ENCODE measurements at places on chromosomes 4 and X. TPM values are rescaled to one million over a fixed set of nuclear protein-coding genes. Genes with fewer than 3 reads are reported as not detected.
A peak's percentile ranks its signal among the peaks of the same experiment; 100 is the strongest.

DNA sequence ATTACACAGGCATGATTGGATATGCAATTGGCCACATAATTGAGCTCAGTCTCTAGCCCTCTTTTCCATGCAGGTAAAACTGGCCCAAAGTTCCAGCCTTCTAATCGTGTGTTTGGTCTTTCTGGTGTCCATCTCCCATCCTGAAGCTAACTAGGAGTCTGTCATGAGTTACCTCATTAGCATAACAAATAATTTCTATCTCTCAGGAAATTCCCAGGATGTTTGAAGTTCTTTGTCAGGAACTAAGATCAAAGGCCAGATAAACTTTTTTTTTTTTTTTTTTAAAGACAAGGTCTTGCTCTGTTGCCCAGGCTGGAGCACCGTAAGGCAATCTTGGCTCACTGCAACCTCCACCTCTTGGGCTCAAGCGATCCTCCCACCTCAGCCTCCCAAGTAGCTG, 15.8 kb downstream of the ATXN3L start:
- no peak for DNase-seq

DNA sequence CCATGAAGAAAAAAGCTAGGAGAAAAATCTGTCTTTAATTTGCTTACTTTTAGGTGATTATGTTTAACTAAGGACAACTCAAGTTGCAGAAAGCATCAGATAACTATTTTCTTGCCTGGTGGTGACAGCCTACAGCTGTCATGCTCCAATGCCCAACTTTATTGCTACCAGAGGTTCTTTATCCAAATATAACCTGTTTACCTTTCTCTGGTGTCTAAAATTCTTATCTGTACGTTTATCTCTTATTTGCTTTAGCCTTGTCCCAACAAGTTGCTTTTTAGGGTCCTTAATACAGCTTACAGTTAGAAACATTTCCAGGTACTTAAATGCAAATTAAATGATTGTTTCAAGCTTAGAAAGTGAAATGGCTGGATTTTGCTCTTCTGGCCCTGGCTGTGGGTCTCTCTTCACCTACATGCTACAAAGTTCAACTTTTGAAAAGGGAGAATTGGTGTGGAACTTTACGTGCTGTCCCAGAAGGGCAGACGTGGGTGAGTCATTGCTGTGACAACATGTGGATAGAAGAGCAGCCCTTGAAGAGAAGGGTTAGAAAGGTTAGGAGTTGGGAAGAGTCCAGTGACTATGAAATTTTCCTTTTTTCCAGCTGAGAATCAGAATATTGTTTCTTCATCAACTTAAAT, 60.7 kb downstream of the HPGD start:
- no peak for DNase-seq

- DNase-seq, result no peak
Observed at GRCh38 chr4:38815885-38816782, 11.5 kb upstream of the TLR1 start.

- DNase-seq, result no peak
Observed at GRCh38 chrX:83588409-83588808, 80.3 kb downstream of the POU3F4 start.

- DNase-seq, result no peak
Observed at GRCh38 chrX:133097031-133097430, at the start of gene USP26. USP26 (minus strand) TSS chrX:133097109; CDS start chrX:133028220, 68,889 bp downstream.

- no peak for DNase-seq
Observed at GRCh38 chr4:114225436-114225835, 246.0 kb upstream of the ARSJ start.

GRCh38 chr4:88675543-88675942, 22.1 kb downstream of the NAP1L5 start:
- no peak for DNase-seq

GRCh38 chr4:152165846-152166245, 370.0 kb downstream of the FBXW7 start:
- DNase-seq, result no peak

GRCh38 chrX:44474410-44474809, 68.2 kb downstream of the FUNDC1 start:
- DNase-seq, result peak; percentile 78

- peak; percentile 80 for DNase-seq
Observed at GRCh38 chrX:40644821-40645358, 2.5 kb downstream of the CXorf38 start.

GRCh38 chr4:181674315-181674875, 568.8 kb upstream of the TENM3 start:
- peak; percentile 43 for DNase-seq

The PI4K2B gene
- total RNA-seq, result 29.2 TPM

The CLDN2 gene
- not detected for total RNA-seq

The TCEAL9 gene
- total RNA-seq, result 107 TPM

The TSC22D3 gene
- 49.0 TPM for total RNA-seq

The CENPVL1 gene
- total RNA-seq, result not detected

The SH2D1A gene
- total RNA-seq, result not detected

The RTL9 gene
- 0.13 TPM for total RNA-seq

The NOCT gene
- 12.6 TPM for total RNA-seq

The NEUROG2 gene
- total RNA-seq, result not detected
